Fibroblast of skin of left quadriceps (primary cell): ENCODE measurements at places on chromosomes 12 and 14.

GRCh38 chr12:71662849-71663560 lies 643 bp downstream of the ZFC3H1 start:
- no peak for DNase-seq

DNA sequence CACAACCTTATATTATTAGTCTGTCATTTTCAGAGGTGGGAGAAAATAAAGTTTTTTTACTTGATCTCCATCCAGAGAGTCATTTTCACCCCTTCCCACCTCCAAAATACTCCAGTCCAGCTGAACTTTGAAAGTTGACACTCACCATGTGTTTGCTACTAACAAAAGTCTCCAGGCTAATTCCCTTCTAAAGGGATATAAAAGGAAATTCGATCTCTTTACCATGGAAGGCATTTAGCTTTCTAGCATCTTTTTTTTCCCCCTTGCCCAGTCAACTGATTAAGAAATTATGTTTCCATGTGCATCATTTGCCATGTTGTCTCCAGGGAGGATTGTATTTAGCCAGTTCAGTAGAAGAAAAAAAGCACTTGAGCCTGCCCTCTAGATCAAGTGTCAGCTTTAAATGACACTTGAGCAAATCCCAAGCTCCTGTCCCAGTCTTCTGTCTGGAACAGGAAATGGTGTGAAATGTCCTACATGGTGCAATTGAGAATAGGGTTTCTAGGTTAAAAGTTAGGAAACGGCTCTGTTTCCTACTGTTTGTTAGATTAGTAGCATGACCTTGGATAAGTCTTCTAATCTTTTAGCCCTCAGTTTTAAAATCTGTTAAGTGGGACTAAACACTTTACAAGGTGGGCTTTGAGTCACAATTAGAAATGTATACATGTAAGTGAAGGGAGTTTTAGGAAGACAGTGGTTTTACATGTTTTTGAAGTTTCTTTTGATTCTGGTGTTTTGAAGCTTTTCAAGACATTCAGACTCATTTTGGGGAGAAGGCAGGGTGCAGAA lies 67.2 kb downstream of the GNS start:
- peak; percentile 20 for DNase-seq

GRCh38 chr14:64394423-64394822 lies 6.3 kb downstream of the MTHFD1 start:
- DNase-seq: no peak

- no peak for DNase-seq
These were observed 54.0 kb downstream of the GPATCH2L start for GRCh38 chr14:76205708-76206107.

DNA sequence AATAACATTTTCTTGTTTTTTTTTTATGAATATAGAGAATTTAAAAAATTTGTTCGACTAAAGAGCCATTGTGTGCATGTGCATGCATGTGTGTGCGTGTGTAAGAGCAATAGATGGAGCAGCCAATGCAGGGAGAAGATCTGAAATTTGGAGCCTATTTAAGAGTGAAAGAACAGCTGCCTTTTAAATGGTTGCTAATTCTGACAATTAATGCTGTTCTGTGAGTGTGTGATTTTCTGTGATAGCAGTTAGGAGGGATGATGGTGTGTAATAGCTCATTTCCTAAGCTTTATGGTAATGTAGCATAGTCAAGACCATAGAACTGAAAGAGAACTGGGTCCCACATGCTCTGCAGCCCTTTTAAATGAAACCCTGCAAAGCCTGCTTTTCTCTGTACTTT lies 137.9 kb downstream of the NRXN3 start:
- no peak for DNase-seq

GRCh38 chr14:95769976-95770375 lies 56.1 kb upstream of the TCL1A start:
- no peak for DNase-seq

GRCh38 chr12:46617167-46617566 lies 208.6 kb downstream of the SLC38A4 start:
- no peak for DNase-seq

GRCh38 chr12:125013816-125014442 lies 20.5 kb downstream of the BRI3BP start:
- no peak for DNase-seq
